ENCODE measurements at places on chromosomes 3 and 15.

GRCh38 chr3:195227871-195228270 is 43.1 kb downstream of the XXYLT1 start:
- DNase-seq, result no peak

- DNase-seq, result no peak
Measured at GRCh38 chr3:160185751-160186150, 39.5 kb upstream of the C3orf80 start.

DNA sequence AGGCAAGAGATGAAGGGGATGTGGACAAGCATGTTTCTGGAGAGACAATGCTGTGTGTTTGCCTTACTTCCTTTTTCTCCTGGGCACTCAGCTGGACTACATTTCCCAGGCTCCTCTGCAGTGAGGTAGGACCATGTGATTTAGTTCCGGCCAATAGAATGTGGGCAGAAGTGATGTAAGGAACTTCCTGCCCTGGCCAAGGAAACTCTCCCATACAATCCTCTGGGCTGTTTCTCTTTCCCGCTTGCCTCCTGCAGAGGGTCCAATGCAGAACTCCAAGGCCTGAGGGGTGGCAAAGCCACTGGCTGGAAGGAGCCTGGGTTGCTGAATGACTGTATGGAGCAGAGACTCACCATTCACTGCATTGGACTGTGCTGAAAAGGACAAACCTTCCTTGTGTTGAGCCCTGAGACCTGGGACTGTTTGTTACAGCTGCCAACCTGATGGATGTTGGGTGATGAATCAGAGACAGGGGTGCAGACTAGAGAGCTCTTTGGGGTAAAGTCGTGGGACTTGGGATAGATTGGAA is 82.7 kb upstream of the SLC6A6 start:
- DNase-seq, result no peak

DNA sequence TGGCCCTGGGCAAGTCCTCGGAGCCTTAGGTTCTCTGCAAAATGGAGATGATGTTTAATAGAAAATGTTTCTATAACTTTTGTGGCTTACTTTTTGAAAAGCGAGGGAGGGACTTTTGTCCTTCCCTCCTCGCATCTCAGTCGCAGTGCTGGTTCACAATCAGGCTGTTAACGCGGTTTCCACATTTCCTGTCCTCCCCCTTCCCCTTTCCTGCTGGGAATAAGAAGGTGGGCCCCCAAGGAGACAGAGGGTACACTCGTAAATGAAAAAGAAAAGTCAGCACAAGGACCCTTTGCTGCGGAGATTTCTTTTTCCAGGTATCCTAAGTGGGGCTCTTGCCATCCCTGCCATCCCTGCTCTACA is 29.5 kb downstream of the ARHGAP31 start:
- no peak for DNase-seq

DNA sequence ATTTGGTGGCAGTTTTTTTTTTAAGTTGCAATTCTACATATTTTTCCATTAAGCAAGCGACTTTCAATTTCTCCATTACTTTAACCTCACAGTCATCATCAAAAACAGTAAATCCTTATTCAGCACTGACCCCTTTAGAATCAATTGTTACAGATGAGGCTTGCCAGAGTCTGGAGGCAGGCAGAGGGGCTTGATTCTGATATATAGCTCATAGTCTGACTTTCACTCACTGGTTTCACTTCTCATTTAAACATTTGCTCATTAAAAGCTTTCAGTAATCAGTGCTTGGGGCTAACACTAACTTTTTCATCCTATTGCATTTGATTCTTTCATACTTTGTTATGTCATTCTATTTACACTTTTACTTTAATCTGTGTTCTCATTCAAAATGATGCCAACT is 88.4 kb downstream of the PYDC2 start:
- no peak for DNase-seq

GRCh38 chr3:156978481-156978961 is 152.4 kb downstream of the LEKR1 start:
- DNase-seq, result no peak

- DNase-seq, result no peak
Measured at GRCh38 chr3:187621881-187622280, 48.3 kb downstream of the SST start.

- DNase-seq, result no peak
Measured at GRCh38 chr3:12710062-12710461, 46.1 kb upstream of the RAF1 start.

DNA sequence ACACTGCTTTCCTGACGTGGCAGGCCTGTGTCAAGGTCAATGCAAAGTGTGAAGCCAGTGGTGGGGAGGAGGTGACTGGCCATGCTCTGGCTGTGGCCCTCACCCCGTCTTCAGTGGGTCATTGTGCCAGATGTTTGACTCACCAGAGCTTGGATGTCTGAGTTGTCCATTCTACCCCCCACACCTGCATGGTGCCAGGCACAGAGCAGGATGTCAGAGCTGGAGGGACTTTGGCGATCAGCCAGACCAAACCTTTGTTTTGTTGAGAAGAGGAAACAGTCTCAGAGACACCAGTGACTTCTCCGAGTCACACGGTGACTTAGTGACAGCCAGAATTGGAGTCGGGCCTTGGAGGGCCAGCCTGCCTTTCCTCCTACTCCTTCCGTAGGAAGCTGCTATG is 49.5 kb downstream of the SMAD6 start:
- DNase-seq, result no peak

DNA sequence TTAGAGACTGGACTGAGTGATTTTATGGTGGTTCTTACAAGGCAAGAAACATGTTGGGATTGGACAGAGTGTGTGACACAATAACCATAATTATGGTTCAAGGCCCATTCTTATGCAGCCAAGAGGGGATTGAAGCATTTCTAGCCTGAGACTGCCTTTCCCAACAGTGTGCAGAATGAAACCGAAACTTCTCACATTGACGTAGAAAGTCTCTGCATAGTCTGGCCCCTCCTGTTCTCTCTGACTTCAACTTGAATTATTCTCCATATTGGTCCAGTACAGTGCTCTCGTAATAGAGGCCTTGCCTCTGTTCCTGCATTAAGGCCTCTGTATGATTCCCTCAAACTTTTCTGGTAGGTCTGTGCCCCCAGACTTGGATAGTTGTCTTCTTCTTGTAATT is 138.3 kb downstream of the DIPK2A start:
- no peak for DNase-seq

GRCh38 chr3:40079203-40079846 is 230.2 kb upstream of the EIF1B start:
- DNase-seq, result no peak

DNA sequence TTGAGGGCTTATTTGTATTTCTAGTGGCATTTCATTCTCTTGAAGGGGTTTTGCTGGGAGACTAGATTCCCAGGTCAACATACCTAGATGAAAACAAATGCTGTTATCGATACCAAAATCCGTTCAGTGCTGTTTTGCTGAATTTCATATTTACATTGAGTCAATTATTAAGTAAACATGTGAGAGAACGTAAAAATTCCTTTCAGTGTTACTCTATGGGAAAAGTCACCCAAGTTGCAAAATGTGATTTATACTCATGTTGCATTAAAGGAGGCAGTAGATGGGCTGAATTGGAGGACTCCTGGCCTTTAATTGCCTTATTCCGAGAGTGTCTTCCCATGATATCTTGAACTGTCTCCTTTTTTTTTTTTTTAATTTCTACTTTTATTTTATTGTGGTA is 1011.3 kb upstream of the NR2F2 start:
- DNase-seq, result no peak

DNA sequence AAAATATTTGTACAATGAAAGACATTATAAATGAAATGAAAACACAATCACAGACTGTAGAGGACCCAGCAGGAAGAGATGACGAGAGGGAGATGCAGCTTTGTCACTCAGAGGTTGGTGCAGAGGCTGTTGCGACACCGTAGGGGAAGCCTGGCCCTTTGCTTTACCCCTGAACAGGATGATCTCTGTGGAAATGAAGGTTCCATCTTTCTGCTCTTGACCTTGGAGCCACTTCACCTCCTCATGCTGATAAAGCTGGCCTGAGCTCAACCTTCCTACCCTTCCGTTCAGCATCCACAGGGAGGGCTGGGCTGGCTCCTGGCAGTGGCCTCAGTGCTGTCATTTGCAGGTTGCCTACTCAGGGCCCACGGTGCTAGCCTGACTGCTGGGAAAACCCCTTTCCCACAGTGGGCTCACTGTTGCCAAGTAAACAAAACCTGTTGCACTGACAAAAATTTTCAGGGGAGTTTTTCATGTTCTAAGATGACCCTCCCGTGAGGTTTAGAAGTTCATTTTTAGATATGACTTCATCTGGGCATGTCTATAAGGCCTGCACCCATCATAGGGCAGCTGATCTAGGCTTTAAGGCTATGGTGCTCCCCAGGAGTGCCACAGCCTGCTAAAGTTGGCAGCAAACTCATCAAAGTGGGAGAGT is 3.0 kb upstream of the CD80 start:
- DNase-seq, result no peak

DNA sequence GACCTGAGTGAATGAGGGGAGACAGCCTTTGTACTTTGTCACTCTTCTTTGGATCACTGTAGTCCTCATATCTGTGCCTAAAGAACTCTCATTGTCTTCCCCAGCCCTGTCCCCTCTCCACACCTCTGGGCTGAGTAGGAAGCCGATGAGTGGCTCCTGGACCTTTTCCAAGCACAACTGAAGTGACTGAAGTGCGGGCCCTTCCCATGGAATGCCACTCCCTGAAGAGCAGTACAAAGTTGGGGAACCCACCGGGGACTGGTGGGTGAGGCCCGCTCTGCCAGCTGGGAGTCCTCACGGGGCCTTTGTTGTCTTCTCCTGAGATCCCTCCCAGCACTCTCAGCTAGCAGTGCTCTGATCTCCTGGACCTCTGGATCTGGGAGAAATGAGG is 90.1 kb downstream of the AAGAB start:
- DNase-seq, result no peak

GRCh38 chr3:134427400-134428111 is 53.3 kb upstream of the AMOTL2 start:
- no peak for DNase-seq

DNA sequence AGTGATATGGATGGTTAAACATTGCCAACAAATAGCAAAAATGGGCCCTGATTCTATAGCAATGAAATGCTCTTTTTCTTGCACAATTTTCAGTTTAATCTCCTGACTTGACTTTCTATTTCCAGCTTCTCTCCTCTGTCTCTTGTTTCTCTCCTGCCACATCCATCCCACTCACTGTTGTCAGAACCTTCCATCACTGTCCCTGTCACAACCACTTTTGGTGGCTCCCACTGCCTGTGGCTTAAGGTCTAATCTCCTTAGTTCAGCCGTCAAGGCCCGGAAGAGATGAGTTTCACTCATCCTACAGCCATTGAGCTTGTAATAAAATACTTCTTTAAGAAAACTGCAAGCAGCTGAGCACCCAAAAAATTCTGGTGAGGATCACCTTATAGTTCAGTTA is 19.5 kb downstream of the SLC7A14 start:
- DNase-seq, result no peak

- DNase-seq, result no peak
Measured at GRCh38 chr15:92603743-92604470, 51.7 kb downstream of the FAM174B start.

DNA sequence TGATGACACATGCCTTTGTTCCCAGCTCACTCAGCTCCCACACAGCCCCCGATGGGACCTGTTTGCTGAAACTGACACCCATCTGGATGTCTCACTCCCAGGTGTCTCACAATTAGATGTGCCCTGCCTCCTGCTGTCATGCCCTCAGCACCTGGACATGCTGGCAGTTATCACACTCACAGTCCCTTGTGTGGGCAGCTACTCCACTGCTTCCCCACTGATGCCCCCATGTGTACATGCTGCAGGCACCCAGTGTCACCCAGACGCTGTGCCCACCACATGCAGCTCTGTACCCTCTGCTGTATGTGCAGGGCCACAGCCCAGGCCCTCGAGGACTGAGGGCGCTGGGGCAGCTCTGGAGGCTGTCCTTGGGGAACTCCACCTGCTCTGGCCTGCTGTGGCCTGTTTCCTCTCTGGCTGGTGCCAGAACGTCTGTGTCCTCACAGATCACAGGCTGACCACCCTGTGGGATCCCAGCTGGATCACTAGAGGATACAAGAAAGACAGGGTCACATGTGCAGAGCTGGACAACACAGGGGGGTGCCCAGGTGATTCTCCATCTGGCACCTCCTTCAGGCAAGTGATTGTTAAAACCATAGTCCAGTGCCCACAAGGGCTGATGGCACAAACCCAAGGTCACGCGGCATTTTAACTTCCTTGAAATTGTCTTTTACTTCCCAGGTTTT is 14.0 kb downstream of the C3orf22 start:
- no peak for DNase-seq

- no peak for DNase-seq
Measured at GRCh38 chr3:71146673-71147072, 436.9 kb downstream of the FOXP1 start.

DNA sequence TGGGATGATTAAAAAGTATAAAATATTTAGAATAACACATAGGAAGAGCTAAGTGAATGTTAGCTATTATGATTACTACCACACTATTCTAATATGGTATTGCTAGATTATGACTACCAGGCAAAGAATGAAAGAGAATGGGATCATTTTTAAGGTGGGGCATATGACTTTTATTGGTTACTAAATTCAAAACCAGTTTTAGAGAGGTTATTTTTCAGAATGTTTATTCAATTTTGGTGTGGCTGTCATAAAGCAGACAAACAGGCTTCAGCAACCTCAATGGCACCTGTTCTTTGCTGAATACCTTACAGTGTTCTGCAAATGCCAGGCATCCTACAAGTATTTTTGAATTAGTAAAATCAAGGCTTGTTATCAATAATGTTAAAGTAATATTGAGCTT is 12.8 kb downstream of the SPTSSB start:
- no peak for DNase-seq

GRCh38 chr3:156456771-156457224 is 98.1 kb downstream of the SSR3 start:
- no peak for DNase-seq

DNA sequence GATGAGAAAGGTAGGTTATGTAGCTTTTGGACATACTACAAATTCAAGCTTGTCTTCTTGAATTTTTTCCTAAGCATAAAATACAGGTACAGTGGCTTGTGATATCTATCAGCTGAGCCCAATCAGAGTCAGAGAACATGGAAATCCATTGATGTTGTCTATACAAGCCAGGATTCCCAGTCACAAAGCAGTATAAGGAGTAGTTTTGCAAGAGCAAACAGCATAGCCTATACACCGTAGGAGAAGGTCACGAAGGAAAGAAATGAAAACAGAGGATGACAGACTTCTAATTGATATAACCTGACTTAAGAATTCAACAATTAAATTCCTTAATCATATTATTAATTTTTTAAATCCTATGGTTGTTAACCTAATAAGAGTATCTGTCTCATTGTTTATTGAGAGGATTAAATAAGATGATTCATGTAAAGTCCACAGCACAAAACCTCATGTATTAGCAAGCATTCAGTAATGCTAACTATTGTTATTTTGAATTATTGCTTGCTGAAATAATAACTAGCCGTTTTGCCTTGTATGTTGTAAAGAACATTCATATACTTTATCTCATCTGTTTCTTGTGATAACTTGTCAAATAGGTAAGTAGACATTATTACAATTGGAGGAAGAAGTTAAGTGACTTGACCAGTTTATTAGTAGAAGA is 276.6 kb upstream of the ZPLD1 start:
- DNase-seq, result no peak

All from NCI-H1048 (cell line).